ENCODE measurements at places on chromosomes 5 and 9.

DNA sequence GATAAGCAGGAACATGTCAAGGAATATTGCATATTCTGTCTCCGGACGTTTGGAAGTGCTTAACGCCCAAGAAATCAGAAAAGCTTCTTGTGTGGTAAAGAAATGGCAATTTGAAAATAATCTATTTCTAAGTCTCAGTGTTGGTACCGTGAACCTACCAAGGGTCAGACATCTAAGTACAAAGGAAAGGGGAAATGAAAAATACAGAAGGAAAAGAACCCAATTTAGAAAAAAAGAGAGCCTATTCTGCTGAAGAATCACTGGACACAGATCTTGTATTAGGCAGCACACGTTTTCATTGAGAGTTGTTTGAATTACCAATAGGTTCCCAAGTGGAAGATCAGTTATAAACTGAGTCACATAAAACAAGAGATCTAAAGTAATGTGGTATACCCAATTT, 46.9 kb upstream of the CEP78 start:
- no peak for DNase-seq

GRCh38 chr5:75620184-75620959, 9.1 kb downstream of the ANKDD1B start:
- DNase-seq = no peak

- no peak for DNase-seq
These were observed 49.9 kb upstream of the JAK2 start for GRCh38 chr9:4935001-4935672.

- DNase-seq = no peak
These were observed 114.3 kb upstream of the PAPPA start for GRCh38 chr9:116039312-116039711.

- DNase-seq = no peak
These were observed 25.0 kb upstream of the ITGA2 start for GRCh38 chr5:52964138-52964537.

- DNase-seq = no peak
These were observed 64.4 kb downstream of the PPARGC1B start for GRCh38 chr5:149794487-149794971.
